CD4-positive, CD25-positive, alpha-beta regulatory T cell (primary cell): ENCODE measurements at places on chromosomes 7 and 10.

GRCh38 chr10:53534428-53534827 lies 761.8 kb upstream of the MBL2 start:
- DNase-seq, result no peak

DNA sequence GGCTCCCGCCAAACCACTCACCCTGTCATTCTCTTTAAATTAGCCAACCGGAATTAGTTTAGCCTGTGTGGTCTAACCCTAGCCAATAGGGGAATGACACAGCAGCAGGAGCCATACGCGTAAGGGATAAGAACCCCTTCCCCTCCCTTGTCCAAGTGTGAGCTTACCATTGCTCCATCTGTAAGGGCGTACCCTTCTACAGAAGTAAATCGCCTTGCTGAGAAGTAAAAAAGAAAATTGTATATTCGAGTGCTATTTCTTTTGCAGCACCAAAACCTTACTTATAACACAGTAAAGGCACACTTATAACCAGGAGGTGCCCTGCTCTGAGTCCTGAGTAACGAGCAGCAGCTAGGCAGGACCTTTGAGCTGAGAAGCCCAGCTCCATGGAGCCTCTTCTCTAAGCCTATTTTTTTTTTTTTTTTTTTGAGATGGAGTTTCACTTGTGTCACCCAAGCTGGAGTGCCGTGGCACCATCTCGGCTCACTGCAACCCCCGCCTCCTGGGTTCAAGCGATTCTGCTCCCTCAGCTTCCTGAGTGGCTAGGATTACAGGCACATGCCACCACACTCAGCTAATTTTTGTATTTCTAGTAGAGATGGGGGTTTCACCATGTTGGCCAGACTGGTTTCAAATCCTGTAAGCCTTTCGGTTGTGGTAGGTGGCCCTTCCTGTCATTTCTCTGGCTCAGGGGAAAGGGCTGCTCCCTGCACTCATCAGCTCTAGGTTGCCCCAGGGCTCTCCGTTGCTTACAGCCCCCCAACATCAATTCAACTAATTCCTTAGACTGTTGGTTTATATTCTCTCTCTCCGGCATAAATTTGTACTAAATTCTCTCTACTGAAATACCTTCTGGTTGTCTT lies 73.3 kb downstream of the NSUN6 start:
- DNase-seq, result no peak

DNA sequence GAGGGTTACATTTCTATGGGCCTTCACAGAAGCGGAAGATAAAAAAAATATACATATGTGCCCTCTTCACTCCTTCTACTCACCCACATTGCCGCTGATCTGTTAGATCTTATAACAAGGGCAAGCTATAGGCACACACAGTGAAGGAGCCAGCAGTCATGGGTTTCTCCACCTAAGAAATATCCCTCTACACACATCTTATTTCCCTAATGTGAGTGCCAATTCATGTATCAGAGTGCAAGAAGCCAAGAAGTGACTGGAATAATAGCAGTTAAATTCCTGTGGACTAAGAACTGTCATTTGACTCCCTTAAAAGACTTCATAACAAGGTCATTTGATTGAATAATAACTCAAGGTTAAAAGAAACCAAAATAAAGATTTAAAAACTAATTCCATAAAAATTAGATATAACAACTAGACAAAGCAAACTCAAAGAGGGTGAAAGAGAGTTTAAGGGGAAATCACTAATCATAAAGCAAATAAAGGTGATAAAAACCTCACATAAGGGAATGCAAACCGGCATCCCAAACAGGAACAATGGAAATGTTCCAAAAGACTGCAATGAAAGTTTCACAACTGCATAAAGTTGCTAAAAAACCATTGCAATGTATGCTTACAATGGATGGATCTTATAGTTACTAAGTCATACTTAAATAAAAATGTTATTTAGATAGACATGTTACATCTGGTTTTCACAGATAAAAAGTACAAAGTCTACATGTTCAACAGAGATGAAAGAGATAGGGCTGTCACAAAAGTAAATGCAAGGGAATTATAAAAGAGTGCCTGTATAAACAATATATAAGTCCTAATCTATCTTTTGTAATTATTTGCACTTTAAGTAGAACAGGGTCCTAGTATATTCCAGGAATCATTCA lies 42.8 kb downstream of the ARHGAP21 start:
- no peak for DNase-seq

DNA sequence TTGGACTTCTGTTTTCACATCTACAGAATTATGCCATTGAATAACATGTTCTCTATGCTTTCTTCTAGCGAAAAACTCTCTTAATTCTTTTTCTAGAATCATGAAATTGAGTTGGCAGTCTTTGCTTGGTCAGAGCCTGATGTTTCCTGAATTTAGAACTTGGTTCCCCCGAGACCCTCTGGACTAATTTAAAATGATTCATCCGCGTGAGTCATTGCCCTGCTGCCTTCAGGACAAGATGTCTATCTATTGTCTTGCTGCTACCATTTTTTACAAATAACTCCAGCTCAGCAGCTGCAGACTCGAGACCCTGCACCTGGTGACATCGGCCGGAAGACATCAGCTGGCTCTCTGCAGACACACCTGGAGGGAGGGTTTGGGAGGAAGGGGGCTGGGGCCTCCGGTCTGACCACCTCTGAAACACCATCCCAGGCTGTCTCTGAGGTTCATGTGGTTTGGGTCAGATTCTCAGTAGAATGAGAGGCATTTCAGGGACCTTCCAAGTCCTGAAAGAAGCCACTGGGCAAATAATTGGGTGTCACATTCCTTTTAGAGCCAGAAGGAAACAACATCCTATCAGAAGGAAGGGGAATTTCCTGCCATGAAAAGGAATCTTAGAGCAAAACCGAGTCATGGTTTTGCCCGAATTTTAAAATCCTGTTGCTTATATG lies 20.9 kb upstream of the KLF6 start:
- DNase-seq, result peak; percentile 70

GRCh38 chr10:15726042-15726441 lies 6.3 kb upstream of the ITGA8 start:
- DNase-seq, result no peak

GRCh38 chr7:71843676-71844075 lies 568.5 kb downstream of the CALN1 start:
- no peak for DNase-seq

GRCh38 chr7:44793919-44794318 lies 2.6 kb upstream of the PPIA start:
- no peak for DNase-seq

DNA sequence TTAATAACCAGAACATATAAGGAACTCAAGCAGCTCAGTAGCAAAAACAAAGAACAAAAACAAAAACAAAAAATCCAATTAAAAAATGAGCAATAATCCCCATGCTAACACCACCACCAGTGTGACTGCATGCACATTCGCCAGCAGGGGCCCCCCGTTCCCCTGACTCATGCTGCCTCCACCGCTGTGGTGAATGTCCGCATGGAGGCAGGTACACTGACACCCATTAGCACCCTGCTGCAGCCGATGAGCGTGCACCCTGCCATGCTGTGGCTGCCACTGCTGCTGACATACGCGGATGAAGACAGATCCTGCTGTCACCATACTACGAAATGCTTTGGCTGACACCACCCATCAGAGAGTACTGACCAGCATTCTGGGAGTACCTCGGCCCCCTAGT lies 321.6 kb upstream of the LRRTM3 start:
- DNase-seq, result no peak

DNA sequence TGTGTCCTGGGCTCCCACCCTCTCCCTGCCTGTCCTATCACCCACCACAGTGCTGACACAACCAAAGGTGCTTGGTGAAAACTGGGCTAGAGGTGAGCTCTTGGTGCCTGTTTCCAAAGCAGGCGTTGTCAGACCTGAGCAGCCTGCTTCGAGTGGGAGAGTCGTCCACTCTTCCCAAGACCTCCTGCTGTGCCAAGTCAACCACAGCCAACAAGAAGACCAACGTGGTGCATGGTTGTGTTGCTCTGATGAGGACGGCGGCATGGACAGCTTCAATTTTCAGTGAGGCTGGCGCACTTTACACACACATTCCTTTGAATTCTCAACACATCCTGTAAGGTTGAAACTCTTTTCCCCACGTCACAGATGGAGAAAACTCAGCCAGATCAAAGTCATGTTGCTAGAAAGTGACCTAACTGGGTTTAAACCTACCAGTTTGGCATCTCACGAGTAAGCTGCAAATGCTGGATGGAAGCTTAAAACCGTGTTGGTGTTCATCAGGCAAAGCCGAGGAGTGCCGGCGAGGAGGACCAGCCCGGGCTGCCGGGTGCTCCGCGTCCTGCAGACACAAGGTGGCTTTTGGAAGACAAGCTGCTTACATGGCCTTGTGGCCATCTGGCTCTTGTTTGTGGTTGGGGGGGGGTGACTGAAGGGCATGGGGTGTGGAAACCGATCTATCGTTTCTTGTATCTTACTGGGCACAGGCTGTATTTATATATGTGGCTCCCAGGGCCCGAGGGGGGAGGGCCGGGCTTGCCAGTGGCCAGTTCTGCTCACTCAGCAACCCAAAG lies 39.3 kb downstream of the INSIG1 start:
- no peak for DNase-seq

GRCh38 chr10:114486938-114487814 lies 82.9 kb upstream of the AFAP1L2 start:
- no peak for DNase-seq

GRCh38 chr7:139603896-139604295 lies 80.4 kb downstream of the CLEC2L start:
- no peak for DNase-seq

GRCh38 chr7:134693256-134693655 lies 46.6 kb downstream of the BPGM start:
- peak; percentile 71 for DNase-seq

DNA sequence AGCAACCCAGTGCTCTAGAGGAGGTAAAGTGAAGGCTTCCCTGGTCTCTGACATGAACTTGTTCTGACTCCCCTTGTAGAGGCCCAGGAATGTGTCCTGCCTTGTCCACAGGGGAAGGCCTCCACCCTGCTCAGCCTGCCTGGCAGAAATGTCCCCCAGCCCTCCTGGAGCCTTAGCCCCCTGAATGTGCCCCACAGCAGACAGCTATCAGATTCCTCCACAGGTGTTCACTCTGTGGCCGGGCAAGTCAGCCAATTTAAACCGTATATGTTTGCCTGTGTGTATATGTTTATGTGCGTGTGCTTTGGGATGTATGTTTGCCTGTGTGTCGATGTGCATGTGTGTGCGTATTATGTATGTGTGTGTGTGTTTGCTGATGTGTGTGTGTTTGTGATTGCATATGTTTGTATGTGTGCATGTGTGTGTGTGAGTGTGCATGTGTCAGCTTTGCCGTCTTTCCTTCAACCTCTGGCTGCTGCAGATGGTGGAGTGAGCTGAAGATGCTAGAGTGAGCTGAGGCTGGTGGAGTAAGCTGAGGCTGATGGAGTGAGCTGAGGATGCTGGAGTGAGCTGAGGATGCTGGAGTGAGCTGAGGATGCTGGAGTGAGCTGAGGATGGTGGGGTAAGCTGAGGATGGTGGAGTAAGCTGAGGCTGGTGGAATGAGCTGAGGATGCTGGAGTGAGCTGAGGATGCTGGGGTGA lies 68.9 kb upstream of the ANTXRL start:
- no peak for DNase-seq
